Astrocyte of the spinal cord (primary cell): ENCODE measurements at places on chromosomes 6 and 20.

DNA sequence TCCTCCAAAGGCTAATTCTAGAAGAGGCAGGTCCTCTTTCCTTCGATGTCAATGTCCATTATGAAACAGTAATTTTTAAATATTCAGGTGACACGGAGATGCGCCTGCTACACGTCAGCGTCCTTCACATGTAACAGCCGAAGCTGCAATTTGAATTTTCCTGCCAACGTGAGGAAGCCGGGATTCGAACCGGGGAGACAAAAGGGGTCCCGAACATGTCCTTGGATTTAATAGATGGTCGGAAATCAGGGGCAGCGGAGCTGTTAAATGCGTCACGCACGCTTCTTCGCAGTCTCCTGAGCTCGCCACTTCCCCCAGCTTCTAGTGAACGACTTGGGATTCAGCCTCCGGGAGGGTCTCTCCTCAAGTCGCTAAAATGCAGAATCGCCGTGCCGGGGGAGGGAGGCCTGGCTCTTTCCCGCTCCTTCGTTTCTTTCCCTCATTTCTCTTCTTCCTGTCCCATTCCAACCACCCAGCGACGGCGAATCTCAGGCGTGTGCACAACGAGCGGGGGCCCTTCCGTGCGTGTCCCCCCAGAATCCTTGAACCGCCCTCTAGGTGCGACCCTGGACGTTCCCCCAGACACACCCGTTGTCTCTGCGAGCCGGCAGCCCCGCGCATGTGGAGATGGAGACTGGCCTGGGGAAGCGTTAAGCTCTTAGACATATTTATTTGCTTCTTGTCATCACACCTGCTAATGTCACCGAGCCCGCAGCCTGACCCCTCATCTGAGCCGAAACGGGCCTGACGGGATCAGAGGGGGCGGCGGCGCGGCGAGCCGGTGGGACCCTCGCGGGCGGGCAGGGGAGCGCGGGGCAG, 1.3 kb upstream of the FOXC1 start:
- peak; percentile 14 for DNase-seq

DNA sequence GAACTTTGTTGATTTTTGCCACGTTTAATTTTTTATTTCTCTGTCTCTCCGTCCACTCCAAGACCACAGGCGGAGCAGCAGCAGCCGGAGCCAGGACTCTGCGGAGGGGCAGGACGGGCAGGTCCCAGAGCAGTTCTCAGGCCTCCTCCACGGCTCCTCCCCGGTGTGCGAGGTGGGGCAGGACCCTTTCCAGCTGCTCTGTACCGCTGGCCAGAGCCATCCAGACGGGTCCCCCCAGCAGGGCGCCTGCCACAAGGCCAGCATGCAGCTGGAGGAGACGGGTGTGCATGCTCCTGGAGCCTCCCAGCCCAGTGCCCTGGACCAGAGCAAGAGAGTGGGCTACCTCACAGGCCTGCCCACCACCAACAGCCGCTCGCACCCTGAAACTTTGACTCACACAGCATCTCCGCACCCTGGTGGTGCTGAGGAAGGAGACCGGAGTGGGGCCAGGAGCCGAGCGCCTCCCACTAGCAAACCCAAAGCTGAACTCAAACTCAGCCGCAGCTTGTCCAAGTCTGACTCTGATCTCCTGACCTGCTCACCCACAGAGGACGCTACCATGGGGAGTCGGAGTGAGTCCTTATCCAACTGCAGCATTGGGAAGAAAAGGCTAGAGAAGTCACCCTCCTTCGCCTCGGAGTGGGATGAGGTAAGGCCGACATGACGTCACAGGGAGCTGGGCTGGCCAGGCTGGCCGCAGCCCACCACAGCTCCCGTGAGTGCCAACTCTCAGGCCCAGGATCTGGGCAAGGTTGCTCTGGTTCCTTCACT, 123.5 kb downstream of the TCP11 start:
- DNase-seq: peak; percentile 22

- DNase-seq: no peak
Observed at GRCh38 chr20:22385602-22386305, 198.6 kb downstream of the FOXA2 start.

- no peak for DNase-seq
Observed at GRCh38 chr6:125871365-125871764, 80.6 kb downstream of the NCOA7 start.

DNA sequence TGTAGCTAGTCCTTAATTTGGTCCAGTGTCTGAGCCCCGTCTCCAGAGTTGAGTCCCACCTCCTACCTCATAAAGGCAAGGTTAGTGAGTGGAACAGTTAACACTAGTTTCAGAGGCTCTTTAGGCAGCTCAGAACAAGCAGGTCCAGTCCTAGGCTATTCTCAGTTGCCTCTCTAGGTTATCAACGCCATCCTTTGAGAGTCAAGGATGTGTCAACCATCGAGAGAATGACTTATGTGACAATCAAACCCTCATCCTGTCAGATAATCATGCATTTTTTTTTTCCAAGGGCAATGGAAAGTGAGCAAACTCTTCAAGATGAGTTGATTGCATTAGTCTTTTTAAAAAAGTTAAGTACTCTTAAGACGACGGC, 64.0 kb upstream of the TXNDC5 start:
- DNase-seq: no peak
